Kidney glomerular epithelial cell (primary cell): ENCODE measurements at places on chromosomes 5 and 9.

DNA sequence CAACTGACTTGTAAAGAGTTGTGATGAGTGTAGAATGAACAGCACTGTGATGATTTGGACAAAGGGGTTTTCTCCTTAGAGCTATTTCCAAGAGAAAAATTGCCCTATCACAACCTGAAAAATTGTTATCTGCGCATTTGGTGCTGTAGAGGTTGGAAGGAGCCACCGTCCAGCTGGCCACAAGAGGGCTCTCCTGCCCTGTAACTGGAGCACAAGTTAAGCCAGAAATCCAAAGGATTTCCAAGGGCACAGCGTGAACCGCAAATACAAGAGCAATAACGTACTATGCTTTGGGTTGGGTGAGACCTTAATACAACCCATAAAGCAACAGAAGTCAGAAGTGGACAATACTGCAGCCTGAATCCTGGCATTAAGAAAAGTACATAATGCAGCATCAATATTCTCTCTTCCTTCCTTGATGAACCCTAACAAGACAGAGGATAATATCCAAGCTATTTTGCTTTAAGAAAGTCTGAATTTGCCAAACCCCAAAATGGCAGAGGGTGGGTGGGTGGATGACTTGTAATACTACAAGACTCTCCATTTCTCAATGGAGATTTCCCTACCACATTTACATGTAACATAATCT is 56.8 kb upstream of the SMIM32 start:
- DNase-seq: peak; percentile 50

DNA sequence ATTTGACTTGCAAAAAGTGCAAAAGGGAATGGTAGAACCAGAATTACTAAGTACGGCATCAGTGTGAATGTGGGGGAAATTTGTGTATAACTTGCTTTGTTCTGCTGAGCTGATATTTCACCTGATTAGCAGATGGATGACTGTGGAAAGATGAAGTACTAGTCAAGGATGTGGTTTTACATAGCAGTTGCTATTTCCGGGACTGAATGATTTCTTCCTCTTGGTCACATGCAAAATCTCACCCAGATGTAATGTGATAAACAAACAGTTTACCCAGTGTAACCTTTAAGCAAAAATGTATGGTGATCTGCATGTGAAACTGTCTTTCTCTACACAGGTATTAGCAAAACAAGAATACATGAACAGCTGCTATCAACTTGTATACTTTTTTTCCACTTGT is 46.1 kb downstream of the DCP2 start:
- DNase-seq: no peak

DNA sequence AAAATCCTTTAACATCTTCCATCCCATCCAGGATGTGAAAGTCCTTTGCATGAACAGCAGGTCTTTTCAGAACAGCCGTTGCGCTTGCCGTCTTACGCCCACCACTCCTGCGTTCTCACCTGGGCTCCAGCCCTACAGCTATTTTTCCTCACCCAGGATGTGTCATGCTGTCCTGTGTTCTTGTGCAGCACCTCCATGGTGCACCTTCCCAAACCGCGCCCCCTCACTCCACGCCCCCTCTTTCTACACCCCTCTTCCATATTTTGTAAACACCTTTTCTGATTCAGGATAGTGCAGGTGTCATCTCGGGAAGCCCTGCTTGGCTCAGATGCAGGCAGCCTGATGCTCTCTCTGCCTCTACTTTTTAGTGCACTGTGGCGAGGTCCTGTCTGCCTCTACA is 18.4 kb downstream of the CAMK4 start:
- DNase-seq: no peak

- no peak for DNase-seq
These were observed 21.9 kb downstream of the KDM4C start for GRCh38 chr9:6779417-6780241.

DNA sequence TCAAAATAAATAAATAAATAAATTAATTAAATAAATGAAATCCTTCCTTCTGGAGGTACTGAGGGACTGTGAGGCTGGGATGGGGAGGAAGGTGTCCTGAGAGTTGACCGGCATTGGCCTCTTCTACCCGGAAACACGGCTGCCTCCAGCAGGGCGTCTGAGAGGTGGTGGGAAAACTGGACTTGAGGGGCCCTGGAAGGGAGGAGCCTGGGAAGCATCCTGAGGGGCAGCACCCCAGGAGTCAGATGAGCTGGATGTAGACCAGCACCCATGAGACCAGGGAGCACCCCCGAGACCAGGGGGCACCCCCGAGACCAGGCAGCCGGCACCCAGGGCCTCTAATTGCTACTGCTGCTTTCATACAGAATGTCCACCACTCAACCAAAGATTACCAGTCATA is 8.8 kb upstream of the NSMF start:
- DNase-seq: no peak

DNA sequence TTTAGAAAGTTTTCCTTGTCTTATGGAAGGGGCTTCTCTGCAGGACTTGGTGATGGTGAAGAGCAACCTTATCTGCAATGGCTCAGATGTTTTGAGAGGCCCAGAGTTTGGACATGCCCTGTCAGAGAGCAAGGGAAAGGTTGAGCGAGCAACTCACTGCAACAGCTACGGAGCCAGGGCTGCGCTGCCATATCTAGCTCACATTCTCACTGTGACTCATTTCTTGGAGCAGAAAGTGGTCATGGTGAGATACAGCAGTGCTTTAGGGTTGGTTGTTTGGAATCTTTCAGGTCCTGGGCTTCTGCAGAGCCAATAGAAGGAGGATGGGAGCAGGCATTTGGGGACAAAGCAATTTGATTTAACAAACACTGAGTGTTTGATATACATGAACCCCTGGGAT is 12.3 kb downstream of the GLRA1 start:
- no peak for DNase-seq

DNA sequence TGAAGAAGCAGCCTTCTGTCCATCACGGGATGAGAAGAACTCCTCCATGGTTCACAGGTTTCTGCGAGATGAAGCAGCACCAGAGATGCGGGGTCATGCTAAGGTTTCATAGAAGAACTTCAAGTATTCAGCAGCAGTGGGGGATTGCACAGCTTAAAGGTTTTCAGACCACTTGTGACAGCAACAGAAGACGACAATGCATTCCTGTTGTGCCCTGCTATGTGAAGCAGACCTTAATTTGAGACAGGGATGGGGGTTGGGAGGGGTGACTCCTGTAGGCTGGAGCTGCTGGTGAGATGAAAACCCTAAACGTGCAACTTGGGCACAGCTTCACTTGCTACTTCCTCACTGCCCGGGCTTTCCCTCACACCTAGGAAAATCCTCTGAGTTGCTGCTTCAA is 256.0 kb downstream of the SLIT3 start:
- peak; percentile 43 for DNase-seq

GRCh38 chr9:76586390-76587314 is 127.7 kb downstream of the GCNT1 start:
- DNase-seq: no peak

GRCh38 chr5:179237770-179238627 is 107.3 kb downstream of the ADAMTS2 start:
- DNase-seq: no peak

DNA sequence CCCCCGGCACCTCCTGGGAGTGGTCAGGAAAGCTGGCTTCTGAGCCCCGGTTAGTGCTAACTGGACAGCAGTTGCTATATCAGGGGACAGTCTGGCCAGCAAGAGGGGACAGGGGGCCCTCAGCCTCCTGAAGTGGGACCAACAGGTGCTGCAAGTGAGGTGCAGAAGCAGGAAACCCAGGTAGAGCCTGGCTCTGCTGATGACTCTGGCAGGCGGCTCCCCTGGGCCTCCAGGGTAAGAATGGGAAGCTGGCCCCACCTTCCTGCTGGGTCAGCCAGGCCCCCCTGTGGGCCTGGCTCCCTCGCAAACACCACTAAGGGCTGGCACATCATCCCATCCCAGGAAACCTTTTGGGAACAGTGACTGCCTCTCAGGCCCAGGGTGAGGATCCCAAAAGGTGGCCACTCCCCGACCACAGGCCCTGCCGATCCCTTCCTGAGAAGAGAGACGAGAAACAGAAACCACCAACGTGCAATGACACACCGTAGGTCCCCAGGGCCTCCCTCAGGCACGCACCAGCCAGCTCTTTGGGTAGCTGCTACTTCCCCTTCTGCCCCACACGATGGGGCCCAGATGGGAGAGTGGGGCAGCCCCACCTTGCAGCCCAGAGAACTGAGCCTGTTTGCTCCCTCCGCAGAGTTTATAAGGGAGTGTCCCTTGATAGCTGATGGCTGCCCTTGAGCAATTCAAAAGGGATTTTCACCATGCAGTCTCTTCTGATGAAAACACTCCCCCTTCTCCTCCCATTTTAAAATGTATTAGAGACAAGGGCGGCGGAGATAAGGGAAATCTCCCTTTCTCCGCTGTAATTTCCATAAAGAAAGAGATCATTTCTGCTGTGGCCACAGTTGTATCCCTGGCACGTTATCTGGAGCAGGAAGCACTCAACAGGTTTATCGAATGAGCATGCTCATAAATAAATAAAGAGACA is 76.8 kb downstream of the STK10 start:
- DNase-seq: no peak

GRCh38 chr9:69252436-69252835 is 72.6 kb upstream of the ENTREP1 start:
- no peak for DNase-seq

DNA sequence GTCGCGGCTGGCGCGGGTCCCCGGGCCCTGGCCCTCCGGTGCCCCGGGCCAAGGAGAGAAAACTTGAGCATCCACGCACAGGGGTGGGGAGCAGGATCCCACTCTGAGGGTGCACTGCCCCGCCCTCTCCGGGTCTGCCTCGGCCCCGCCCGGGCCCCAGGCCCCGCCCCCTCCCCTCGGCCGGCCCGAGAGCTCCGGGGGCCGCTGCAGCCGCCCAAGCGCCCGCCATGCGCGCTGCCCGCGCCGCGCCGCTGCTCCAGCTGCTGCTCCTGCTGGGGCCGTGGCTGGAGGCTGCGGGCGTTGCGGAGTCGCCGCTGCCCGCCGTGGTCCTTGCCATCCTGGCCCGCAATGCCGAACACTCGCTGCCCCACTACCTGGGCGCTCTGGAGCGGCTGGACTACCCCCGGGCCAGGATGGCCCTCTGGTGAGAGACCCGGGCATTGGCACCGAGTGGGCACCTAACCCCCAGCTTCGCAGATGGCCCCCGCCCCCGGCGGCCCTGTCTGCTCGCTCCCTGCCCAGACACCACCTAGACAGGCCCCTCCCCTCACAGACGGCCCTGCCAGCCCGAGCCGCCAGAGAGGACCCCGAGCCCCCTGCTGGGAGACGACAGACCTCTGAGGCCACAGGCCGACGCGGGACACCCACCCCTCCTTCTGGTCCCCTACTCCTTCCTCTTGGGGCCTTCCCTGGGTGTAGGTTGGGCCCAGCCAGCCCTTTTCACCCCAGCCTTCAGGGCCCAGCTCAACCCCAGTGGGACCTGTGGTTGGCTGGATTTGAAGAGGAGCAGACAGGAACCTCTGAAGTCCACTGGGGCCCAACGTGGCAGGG is at the start of gene CERCAM:
CERCAM (plus strand) TSS at position 207 of the 831 bp plus-strand sequence; CDS start at position 228, 21 bp downstream.
- DNase-seq: peak; percentile 28

DNA sequence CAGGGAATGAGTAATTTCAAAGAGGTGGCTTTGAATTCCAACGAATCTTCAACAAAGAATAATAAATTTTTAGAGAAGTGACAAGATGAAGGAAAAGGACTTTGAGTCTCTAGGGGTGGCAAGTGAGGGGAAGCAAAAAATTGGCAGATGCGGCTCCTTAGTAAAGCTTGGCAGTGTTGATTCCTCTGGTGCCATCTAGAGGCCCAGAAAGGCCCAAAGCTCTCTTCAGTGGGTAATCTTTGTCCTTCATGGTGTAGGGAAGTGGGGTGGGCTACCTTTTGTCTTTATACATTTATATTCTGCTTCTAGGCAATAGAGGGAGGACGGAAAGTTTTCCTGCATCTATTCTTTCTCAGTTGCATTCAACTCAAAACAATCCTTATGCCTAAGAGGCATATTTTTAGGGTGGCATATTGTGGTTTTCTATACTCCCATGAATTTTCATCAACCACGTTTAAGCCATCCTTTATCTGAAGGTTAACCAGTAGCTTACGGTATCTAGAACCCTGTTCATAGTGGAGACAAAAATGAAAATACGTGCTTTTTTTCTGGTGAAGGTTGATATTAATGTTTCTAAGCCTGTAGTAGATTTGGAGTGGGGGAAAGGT is 17.5 kb upstream of the ROPN1L start:
- no peak for DNase-seq

- no peak for DNase-seq
These were observed 320.1 kb downstream of the MTRR start for GRCh38 chr5:8188874-8189565.

DNA sequence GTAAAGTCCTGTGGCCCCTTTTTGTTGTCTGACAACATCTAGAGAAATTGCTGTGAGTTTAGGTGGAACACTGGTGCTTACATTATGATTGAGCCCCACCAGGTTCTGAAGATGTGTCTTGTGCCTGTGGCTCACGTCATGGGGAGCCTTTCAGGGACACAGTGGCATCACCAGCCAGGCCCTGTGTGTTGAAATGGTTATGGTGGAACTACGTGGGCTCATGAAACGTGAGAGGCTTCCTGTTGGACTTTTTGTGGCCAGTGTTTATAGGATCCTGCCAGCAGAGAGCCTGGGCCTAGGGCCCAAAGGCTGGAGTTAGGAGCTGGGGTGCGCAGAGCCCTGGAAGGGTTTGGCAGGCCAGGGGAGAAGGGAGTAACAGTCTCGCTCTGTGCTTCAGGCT is 46.8 kb downstream of the TENT4A start:
- DNase-seq: no peak

DNA sequence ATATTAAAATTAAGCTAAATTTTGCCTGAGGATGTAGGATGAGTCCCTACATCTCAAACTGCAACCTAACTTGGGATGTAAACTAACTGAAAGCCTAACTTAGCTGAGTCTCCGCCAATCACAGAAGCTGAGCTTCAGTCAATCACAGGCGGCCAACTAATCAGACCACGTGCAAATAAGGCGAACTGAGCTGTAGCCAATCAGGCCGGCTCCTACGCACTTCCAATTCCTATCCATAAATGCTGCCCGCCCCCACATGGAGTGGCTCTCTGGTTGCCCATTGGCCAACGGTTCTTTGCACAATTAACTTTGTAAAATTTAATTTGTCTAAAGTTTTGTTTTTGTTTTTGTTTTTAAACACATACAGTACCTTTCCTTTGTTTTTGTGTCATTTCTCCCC is 13.9 kb upstream of the GPX8 start:
- no peak for DNase-seq

DNA sequence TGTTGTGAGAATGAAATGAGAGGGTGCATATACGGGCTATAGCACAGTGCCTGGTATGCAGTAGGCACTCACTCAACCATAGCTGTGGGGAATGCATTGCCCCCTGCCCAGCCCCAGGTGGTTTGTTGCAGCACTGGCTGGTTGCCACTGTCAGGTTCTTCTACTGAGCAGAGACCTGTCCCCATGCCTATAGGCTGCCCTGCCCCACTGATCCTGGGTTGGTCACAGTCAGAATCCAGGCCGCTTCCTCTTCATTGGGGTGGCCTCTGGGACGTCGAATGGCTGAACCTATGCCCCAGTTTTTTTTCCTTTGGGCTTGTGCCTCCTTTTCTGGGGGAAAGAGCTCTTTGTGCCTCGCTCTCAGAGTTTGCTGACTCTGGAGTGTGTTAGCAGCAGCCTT is 74.6 kb downstream of the RGS3 start:
- DNase-seq: no peak

DNA sequence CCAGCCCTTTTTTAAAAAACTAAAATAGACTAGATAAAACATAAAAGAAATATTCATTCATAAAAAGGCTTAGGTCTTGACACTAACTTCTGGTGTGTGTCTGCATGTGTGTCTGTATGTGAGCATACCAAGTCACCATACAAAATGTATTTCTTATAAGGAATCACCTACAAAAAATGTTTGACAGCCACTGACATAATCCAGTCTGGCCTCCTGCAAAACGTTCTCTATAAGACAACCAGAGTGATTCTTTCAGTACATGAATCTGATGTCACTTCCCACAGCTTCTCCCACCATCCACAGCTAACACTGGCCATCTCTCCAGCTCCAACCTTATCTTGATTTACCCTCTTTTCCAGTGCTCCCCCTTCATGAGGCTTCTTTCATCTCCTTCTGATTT is 192.3 kb downstream of the TLE1 start:
- no peak for DNase-seq
